A549 (cell line): ENCODE measurements at places on chromosomes 4 and X. TPM values are rescaled to one million over a fixed set of nuclear protein-coding genes. Genes with fewer than 3 reads are reported as not detected.

DNA sequence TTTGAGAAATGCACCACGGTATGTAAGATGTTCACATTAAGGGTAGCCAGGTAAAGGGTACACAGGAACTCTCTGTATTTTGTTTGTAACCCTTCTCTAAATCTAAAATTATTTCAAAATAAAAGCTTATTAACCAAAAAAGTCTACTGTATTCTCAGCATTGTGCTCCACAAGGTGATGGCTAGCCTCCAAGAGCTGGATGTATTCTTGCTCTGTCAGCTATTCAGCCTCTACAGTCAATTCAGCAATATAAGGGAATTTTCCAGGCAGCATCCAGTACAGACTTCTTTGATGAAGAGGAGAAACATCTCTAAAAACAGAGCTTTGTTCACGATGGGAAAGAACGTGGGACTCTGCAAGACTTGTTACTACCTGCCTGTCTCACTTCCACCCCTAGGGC lies 63.5 kb upstream of the MAOA start:
- DNase-seq = no peak

DNA sequence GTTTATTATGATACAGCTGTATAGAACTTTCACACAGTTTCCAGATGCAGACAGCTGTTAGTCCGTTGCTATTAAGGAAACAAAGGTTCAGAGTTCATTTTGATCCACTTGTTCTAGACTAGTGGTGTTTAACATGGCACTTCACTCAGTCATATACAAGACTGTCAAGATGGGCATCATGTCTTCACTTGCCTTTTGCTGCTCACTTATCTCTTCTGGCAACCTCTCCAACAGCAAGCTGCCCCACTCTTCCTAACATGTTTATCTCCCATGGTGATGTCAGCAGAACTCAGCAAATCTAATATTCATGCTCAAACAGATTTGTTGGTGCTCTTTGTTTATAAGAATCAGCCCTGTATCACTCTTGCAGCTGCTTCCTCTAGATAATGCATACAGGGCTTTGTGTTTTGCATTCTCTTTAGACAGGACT lies 236.2 kb upstream of the HAND2 start:
- no peak for DNase-seq

- DNase-seq = peak; percentile 66
These were observed 5.3 kb upstream of the STBD1 start for GRCh38 chr4:76301068-76301774.

- peak; percentile 28 for DNase-seq
These were observed at the start of gene IRS4 for GRCh38 chrX:108736509-108737479. Gene IRS4, minus strand, starts transcription at chrX:108736563.

DNA sequence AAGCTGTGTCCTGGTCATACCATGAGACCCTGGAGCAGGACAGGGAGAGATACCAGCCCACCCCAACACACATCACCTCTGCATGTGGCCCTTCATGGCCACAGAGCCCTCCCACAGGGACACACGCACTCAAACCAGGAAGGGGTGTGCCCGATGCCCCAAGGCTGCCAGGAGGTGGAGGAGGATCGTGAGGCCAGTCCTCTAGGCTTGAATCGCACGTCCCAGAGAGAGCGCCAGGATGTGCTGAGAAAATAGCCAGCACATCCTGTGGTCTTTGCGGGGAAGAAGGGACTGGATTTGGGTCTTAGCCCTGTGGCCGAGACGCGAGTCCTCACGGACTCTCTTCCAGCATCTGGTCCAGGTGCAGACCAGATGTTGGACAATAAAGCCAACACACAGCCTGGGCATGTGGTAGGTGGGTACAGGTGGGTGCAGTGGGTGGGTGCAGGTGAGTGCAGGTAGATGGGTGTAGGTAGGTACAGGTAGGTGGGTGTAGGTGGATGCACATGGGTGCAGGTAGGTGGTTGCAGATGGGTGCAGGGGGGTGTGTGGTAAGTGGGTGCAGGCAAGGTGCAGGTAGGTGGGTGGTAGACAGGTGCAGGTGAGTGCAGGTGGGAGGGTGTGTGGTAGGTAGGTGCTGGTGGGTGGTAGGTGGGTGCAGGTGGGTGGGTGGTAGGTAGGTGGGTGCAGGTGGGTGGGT lies 94.3 kb upstream of the AFAP1 start:
- no peak for DNase-seq

DNA sequence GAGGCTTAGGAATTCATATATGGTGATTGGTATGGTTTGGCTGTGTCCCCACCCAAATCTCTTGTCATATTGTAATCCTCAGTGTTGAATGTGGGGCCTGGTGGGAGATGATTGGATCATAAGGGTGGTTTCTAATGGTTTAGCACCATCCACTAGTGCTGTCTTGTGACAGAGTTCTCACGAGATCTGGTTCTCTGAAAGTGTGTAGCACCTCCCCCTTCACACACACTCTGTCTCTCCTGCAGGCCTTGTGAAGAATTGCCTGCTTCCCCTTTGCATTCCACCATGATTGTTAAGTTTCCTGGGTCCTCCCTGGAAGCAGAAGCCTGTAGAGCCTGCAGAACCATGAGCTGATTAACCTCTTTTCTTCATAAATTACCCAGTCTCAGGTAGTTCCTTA lies 135.8 kb upstream of the FAT1 start:
- no peak for DNase-seq

GRCh38 chr4:80069837-80070731 lies 2.9 kb downstream of the ANTXR2 start:
- DNase-seq = no peak

DNA sequence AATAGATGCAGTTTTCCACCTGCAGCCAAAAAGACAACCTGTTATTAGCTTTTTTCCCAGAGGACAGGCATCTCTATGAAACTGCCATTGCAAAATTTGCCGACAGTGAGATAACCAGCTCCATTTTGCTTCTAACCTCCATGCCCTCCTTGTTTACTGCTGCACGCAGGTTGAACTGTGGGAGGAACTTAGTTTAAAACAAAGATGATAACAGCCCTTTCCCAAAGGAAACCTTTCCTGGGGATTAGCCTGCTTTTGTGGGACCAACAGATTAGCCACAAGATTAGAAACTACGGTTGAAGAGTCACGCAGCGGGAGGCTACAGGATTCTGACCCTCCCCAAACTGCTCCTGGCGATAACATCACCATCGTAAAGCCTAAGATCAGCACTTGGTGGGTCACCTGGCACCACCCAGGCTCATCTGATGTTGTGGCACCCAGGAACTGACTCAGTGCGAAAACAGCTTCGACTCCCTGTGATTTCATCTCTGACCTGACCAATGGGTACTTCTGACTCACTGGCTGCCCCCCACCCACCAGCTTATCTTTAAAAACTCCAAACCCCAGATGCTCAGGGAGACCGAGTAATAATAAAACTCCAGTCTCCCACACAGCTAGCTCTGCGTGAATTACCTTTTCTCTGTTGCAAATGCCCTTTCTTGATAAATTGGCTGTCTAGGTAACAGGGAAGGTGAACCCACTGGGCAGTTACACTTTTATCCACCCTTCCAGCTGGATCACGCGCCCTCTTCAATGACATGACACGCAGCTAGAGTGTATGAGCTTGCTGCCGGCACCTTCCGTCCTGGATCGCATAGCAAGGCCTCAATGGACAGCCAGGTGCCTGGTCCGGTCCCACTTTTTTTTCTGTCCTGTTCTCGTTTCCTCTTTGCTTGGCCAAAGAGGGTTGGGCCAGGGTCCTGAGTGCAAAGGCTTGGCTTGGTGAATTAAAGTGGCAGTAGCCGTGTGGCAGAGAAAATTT lies 27.2 kb downstream of the NOP14 start:
- DNase-seq = no peak

DNA sequence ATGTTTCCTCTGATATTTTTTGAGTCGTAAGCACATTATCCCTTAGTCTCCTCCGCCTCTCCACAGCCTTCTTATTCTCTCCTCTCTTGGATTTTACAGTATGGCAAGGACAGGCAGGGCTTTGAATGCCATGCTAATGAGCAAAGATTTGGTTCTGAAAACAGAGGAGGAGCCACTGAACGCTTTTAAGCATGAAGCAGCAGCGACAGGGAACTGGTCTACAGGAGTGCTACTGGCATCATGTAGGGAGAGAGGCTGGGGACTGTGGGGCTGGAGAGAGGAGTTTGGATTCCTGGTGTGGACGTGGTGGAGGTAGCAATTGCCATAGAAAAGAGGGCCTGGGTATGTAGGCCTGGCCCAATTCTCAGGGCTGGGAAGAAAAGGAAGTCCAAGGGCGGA lies 4.6 kb upstream of the CD99L2 start:
- no peak for DNase-seq

DNA sequence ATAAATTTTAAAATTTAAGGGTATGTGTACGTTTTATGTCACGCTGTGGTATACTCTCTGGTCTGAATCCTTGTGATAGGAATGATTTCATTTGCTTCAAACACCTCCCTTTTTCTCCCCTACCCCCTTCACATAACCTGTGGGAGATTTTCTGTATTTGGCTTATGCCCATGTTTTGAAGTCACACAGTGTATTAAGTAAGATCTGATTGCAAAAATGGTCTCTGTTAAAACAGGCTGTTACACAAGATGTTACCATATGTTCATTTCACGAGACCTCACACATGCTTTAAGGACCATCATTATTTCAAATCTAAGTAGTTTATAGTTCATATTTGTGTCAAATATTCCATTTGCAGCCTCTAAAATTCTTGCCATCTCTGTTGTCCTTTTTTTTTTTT lies 63.5 kb downstream of the TMEM131L start:
- no peak for DNase-seq

GRCh38 chr4:10875144-10875799 lies 190.7 kb upstream of the CLNK start:
- DNase-seq = no peak

DNA sequence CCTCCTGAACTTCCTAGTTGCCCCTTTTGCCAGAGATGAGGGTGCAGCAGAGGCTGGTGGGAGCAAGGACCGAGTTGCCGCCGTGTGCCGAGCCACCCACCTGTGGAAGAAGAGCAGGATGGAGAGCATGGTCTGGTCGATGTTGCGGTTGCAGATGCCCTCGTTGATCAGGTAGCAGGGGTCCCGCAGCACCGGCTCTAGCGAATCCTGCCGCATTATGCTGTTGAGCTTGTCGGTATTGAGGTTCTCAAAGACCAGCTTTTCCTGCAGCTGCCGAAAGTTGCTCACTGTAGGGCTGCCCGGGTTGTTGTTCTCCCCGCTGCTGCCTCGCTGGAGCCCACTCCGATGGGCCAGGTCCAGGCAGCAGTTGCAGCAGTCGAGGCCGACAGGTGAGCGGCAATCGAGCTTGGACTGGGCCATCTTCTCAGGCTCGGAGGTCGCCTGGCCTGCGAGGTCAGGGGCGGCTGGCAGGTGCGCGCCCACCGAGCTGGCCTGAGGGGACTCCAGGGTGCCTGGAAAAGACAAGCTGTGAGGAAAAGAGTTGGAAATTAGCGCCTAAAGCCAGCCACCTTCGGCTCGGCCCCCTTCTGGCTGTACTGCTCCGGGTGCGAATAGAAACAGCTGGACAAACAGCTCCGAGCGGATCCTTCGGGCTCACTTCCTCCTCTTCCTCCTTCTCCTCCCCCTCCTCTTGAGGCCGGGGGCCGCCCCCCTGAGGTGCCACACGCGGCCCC lies 420 bp downstream of the TSC22D3 start:
- peak; percentile 7 for DNase-seq

DNA sequence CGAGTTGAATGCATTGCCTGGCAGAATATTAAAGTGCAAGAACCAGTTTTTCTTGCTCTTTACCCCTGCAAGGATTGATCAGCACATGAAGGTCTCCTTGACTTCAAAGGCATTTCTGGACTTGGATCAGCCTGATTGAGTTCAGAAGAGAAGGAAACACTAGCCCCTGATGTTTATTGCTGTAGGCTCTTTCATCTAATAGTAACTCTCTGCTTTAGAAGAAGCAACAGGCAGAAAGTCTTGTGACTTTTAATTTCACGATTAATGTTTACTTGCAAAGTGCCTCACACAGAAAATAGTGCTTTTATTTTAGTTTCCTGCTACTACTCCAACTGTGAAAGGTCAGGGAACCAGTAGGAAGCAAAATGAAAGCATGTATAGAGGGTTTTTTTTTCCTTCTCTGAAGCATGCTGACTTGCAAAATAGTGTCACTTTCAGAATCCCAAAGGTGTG lies 69.1 kb downstream of the PCDH7 start:
- DNase-seq = no peak

GRCh38 chr4:152734015-152734698 lies 45.4 kb downstream of the TIGD4 start:
- DNase-seq = no peak

DNA sequence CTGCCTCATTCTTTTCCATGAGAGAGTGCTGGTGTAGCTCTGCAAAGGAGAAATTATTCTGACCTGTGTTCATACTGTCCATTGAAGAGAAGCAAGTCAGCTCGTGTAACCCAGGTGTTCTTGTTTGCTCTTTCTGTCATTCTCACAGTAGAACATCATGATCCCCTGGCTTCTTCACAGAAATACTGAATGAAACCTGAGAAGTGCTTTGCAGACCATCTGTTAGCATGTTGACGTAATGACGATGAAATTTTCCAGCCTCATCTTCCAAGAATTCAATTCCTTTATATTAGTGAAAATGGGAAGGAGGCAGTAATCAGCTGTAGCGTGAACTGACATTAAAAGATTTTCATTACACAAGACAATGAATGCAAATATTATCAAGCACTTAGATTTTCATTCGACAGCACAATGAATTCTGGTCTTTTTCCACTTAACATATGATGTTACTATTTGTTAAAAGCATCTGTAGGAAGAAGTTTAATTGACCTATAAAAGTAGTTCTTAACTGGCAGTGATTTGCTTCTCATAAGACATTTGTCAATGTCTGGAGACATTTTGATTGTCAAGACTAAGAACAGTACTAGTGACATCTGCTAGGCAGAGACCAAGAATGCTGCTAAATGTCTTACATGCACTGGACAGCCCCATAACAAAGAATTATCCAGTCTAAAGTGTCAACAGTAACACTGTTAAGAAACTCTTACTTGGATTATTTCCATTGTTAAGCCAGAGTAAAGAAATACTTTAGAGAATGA lies 246.3 kb downstream of the BANK1 start:
- no peak for DNase-seq

DNA sequence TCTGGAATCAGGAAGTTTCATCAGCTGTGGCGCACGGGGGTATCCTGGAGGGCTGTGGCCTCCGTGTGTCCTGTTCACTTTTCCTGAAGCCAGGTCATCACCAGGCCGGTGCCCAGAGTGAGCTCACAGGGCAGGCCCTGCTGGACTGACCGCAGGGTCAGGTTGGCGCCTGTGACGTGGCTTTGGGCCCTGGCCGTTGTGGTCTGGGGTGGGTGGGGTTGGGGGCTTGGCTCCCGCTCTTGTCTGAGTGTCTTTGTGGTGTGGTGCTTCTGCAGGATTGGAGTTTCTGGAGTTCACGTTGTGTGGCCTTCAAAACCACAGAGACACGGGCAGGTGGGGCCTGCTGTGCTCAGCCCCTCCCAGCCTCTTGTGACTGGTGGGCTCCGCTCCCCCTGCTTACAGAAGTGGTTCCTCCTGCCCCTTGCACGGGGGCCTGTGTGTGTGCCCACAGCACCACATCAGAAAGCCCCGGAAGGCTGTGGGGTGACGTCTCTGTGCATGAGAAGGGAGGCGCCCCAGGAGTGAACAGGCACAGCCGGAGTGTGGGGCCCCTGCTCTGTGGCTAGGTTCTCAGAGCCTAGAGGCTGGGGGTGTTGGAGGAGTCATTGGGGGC lies 9.5 kb downstream of the RGS12 start:
- no peak for DNase-seq

- no peak for DNase-seq
These were observed 148.0 kb downstream of the EMCN start for GRCh38 chr4:100369871-100370270.

The MAGEA2B gene
- not detected in 3 replicates for polyA plus RNA-seq

The CENPE gene
- 5.4 to 8.5 TPM (median 6.3 TPM) in 3 replicates for polyA plus RNA-seq

The AWAT1 gene
- polyA plus RNA-seq = not detected in 3 replicates

The USP17L15 gene
- polyA plus RNA-seq = not detected in 3 replicates

The RAP1GDS1 gene
- polyA plus RNA-seq = 29.3 to 31.0 TPM (median 29.3 TPM) in 3 replicates

The SPANXA2 gene
- polyA plus RNA-seq = 0.18 to 0.49 TPM in 2 of 3 replicates, not detected in the other

The ARMCX1 gene
- polyA plus RNA-seq = 0.29 to 0.48 TPM (median 0.40 TPM) in 3 replicates

The ADH4 gene
- polyA plus RNA-seq = not detected in 3 replicates

The LIMCH1 gene
- polyA plus RNA-seq = 51.6 to 53.9 TPM (median 52.9 TPM) in 3 replicates

The CD38 gene
- 7.8 to 9.1 TPM (median 8.2 TPM) in 3 replicates for polyA plus RNA-seq
